Stimulated activated CD8-positive, alpha-beta memory T cell treated with anti-CD3 and anti-CD28 coated beads, Interleukin-4, amount 100 ng/mL, for 1 hour (primary cell): ENCODE measurements at places on chromosomes 3 and 15.
A peak's percentile ranks its signal among the peaks of the same experiment; 100 is the strongest.

DNA sequence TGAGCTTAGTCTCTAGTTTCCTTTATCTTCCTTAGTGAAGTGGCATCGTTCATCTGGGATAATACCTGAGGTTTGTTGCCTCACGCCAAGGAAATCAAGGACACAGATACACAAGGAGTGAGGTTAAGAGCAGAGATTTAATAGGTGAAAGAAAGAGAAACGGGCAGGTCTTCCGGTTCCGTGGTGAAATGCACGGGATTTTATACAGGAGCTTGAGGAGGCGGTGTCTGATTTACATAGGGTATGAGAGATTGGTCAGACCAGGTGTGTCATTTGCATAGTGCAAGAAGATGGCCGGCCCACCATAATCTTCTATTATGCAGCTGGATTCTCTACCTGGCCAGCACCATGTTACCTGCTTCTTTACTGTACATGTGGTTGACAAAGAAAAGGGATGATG, 17.2 kb downstream of the ARRDC4 start:
- DNase-seq = no peak

DNA sequence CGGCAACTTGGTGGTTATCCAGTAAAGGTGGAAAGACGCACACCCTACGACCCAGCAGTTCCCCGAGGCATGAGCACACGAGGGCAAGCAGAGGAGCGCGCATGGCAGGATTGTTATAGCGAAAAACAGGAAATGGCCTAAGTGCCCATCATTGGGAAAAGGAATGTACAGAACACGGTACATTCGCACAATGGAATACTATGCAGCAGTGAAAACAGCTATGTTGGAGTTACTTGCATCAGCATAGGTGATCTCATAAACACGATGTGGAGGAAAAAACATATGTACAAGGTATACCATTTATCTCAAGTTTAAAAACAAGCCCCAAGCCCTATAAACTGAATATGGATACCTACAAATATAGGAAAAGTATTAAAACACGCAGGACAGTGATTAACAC, 6.7 kb upstream of the LINGO1 start:
- DNase-seq = no peak

- no peak for DNase-seq
Measured at GRCh38 chr15:69469467-69470201, 17.0 kb downstream of the RPLP1 start.

DNA sequence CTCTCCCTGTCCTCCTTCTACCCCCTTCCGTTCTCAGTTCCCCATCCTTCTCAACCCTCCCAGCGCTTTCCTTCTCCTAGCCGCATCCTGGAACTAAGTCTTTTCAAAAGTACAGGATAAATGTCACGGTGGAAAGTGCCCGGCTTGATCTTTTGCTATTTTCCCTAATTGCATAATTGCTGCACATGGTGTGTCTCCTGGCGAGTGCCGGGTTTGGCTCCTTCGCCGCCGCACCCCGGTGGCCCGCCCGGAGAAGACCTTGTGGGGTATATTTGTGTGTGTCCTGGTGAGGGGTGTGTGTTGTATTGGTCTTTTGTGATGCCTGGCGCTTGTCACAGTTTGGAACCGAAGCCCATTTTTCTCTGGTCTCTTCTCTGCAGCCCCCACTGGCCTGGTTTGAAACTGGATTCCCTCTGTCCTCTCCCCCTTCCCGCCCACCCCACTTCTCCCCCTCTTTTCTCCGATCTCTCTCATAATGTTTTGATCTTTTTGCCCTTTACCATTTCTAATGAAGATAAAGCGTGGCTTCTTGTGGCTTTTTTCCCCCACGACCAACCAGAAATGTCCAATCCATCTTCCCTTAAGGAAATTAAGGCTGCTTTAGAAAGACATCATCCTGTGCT, 692 bp downstream of the UBE2E2 start:
- no peak for DNase-seq

DNA sequence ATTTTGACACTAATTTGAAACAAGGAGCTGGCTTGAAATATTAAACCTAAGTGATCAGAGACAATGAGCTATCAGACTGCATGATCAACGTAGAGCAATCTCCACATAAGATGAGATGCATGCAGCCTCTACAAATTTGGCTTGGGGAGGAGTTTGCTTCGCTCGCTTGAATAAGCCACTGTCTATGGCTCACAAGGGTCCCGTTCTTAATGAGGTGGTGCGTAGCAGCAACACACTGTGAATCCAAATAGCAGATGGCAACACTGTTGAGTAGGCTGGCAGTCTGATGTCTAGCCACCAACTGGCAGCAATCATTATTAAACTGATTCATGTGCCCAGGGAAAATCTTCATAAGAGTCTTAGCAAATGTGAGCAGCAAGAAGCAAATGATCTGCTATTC, 125.4 kb upstream of the CCDC54 start:
- no peak for DNase-seq

DNA sequence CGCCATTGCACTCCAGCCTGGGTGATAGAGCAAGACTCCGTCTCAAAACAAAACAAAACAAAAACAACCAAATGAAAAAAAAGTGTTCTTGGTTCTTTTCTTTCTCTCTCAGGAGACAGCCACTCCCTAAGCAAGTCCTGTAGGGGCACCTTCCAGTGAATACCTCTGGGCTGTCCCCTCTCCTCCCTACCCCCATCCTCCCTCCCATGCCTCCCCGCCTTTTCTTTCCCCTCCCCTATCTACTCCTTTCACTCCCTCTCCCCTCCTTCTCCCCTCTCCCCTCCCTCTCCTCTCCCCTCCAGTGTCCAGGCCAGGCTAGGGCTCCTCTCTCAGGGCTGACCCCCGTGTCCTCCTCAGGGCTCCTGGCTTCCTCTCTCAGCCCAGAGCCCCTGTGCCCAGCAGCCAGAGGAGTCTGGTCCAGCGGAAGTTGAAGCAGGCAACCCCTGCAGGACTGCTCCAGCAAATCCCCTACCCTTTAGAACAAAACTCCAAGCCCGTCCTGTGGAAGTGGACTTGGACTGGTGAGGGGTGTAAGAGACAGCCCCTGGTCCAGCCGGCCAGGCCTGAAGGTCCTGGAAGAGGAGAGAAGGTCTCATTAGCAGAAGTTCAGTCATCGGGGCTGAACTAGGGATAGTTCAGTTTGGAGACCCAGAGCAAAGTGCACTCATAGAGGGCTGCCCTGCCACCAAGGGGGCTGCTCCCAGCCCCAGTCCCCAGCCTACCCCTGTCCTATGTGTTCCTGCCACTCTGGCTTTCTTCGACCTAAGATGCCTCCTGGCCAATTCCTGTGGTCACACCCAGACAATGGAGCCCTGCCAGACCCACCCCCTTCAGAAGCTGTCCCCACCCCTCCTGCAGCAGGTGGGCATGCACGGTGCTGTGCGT, 79.8 kb upstream of the IQSEC1 start:
- no peak for DNase-seq

- no peak for DNase-seq
Measured at GRCh38 chr15:34031987-34032760, 6.8 kb downstream of the AVEN start.

DNA sequence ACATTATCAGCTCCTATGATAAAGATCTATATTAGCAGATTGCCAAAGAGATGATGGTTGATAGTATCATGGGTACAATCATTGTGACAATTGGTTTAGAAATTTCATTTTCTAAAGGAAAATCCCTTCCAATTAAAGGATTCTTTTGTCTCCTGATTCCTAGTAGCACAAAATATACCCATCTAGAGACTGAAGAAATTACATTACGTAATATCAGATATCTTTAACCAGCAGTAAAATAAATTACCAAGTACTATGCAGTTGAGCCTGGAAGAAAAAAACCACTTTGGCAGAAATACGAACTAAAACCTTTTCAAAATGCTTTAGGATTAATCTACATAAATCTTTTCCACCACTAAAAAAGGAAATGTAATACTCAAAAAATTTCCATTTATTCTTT, 35.6 kb upstream of the SHC4 start:
- no peak for DNase-seq

- peak; percentile 18 for DNase-seq
Measured at GRCh38 chr3:58471025-58471887, 20.6 kb upstream of the KCTD6 start.

DNA sequence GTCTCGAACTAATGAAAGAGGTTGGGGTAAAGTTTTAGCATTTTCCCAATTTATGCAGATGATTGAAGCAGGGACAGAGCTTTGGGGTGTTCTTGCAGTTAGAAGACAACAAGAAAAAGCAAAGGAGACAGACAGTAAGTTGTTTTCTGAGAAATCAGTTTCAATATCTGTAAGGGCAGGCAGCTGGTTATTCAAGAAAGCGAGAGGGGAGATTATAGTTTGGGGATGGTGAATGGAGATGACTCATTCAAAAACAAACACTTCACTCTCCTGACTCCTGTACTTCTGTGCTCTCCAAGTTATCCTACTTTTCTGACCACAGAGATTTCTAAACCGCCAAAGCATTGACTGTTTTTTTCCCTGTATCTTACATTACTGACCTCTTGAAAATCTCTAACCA, 352.0 kb downstream of the GAP43 start:
- no peak for DNase-seq

DNA sequence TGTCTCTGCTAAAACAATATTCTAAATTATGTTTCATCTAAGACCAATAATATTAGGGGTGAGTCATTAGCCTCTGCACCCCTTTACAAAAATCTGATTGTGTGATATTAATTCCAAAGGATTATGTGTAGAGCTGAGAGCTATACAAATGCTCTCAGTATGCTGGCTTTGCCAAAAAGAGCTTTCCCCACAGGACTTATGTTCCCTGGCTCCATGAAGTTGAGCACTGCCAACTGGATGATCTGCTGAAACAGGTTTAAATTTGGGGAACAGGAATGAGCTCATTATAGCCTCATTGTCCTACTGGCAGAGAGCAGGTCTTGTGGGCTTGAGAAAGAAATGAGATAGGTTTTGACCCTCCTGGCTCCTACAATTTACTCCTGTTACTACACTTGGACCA, 347.8 kb upstream of the LMCD1 start:
- DNase-seq = no peak

DNA sequence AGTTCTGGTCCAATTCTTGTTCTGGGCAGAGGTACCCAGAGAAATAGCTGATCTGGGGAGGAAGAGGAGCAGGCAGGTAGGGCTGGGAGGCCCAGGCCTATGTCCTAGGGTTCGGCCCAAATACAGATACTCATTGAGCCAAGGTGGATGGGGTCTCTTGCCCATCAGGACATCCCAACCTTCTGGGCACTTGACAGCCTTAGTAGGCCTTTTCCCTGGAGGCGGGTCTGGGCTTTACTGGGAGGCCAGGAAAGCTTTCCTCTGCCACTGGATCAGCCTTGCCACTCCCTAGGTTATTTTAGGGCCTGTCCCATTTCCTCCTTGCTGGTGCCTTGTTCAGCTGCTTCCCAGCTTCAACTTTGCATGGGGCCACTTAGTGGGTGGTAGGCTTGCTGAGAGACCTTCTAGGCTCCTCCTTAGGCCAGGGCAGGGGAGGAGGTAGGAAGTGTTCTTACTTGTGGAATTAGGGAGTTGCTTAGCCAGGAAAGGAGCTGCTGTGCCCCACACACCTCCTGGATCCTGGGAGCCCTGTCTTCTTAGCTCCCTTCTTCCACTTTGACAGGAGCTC, 9.7 kb downstream of the TEX264 start:
- DNase-seq = no peak

DNA sequence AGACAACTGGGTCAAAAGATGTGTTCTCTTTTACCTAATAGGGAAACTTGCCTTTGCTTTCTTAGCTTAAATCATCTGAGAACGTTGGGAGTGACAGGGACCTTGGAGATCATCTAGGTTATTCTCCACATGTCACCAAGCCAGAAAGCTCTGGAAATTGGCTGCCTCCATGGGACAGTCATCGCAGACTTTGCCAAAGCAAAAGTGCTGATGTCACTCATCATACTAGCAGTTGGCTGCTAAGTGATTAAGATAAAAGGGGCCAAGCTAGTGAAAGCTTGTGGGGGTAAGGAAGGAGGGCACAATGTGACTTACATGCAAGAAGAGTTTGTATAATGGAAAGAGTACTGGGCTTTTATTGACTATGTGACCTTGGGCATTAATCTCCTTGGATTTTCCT, 198.0 kb upstream of the PFN2 start:
- DNase-seq = no peak

DNA sequence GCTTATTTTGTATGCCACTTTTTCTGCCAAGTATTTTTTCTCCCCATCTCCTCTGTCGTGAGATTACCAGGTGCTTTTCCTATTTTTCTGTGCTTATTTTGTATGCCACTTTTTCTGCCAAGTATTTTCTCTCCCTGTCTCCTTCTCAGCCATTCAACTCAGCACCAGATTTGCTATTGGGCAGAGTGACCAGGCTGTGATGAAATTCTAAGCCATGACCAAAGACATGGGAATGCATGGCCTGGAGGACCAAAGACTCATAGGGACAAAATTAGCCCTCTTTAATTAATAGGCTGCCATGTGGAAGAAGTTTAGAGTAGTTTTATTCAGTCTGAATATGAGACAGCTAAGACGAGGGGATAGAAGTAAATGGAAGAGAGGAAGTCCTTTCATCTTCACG, 257.4 kb downstream of the SQOR start:
- no peak for DNase-seq

GRCh38 chr3:134481166-134481565, 4.6 kb downstream of the ANAPC13 start:
- DNase-seq = no peak

- no peak for DNase-seq
Measured at GRCh38 chr3:414063-414462, 217.5 kb downstream of the CHL1 start.
